ENCODE measurements at places on chromosomes 5 and 9.

GRCh38 chr5:154714266-154714986 lies 40.8 kb upstream of the LARP1 start:
- DNase-seq, result no peak

DNA sequence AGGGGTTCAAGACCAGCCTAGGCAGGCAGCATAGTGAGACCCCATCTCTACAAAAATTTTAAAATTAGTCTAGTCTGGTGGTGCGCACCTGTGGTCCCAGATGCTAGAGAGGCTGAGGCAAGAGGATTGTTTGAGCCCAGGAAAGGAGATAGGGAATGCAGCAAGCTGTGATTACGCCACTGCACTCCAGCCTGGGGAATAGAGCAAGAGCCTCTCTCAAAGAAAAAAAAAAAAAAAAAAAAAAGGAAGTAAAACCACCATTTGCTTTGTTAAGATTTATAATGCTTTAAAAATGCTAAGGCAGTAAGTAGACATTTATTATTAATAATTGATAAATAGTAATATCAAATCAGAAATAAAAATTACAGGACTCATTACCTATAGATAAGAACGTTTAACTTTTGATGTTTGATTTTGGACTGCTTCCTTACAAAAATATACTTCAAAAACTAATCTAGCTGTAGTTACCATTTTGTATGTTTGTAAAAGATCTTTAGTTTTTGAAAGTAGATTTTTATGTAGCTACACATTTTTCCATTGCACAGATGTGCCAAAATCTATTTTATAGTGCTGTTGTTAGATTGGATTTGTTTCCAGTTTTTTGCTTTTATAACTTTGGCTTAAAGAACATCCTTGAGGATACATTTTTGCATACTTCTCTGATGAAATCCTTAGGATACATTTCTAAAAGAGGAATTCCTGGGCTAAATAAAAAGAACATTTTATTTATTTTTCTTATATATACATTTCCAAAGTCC lies 86.4 kb downstream of the INIP start:
- no peak for DNase-seq

GRCh38 chr9:108684288-108685025 lies 171.3 kb downstream of the ACTL7B start:
- DNase-seq, result no peak

- DNase-seq, result peak; percentile 48
These were observed 24.5 kb downstream of the PRRC2B start for GRCh38 chr9:131418143-131419025.

- DNase-seq, result no peak
These were observed 67.4 kb downstream of the CDO1 start for GRCh38 chr5:115749016-115749415.

DNA sequence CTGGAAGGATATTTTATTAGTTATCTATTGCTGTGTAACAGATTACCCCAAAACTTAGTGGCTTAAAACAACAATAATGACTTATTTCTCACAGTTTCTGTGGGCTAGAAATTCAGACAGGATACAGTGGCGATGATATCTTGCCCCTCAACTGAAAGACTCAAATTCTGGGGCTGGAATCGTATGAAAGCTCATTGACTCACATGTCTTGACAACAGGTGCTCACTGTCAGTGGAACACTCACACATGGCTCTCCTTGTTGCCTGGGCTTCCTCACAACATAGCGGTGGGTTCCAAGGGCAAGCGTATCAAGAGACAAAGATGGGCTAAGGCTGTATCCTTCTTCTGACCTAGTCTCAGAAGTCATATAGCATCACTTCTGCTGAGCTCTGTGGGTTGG lies 3.7 kb upstream of the GNPDA1 start:
- no peak for DNase-seq

GRCh38 chr5:29229461-29229860 lies 1964.0 kb upstream of the CDH6 start:
- DNase-seq, result no peak

- no peak for DNase-seq
These were observed 6.2 kb downstream of the PDLIM4 start for GRCh38 chr5:132263548-132264261.

DNA sequence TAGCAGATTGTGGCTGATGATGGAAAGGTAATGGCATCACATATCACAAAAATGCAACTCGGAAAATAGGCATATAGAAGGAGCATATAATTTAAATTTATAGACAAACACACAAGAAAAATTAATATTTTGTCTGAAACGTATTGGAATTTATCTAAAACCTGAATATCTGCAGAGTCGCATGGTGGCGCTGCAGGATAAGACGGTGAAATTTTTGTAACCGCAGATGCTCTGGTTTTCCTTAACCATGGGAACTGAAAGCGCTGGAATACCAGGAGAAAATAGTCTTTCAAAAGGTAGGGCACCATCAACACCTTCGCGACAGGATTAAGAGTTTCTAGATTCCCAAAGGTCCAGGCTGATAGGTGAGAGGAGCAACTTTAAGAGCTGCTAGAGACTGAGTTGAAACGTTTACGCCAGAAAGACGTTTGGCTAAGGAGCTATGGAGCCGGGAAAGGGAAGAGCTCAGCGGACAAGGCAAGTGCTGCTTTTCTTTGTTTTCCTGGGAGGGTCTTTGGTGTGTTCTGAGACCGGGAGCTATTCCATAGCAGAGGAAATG lies 11.0 kb upstream of the PCDHB15 start:
- peak; percentile 24 for DNase-seq

Data from retina (tissue), 1 donor.